ENCODE measurements at places on chromosomes 3 and 15.

GRCh38 chr15:91833056-91833455 is 20.5 kb upstream of the SLCO3A1 start:
- DNase-seq = no peak

DNA sequence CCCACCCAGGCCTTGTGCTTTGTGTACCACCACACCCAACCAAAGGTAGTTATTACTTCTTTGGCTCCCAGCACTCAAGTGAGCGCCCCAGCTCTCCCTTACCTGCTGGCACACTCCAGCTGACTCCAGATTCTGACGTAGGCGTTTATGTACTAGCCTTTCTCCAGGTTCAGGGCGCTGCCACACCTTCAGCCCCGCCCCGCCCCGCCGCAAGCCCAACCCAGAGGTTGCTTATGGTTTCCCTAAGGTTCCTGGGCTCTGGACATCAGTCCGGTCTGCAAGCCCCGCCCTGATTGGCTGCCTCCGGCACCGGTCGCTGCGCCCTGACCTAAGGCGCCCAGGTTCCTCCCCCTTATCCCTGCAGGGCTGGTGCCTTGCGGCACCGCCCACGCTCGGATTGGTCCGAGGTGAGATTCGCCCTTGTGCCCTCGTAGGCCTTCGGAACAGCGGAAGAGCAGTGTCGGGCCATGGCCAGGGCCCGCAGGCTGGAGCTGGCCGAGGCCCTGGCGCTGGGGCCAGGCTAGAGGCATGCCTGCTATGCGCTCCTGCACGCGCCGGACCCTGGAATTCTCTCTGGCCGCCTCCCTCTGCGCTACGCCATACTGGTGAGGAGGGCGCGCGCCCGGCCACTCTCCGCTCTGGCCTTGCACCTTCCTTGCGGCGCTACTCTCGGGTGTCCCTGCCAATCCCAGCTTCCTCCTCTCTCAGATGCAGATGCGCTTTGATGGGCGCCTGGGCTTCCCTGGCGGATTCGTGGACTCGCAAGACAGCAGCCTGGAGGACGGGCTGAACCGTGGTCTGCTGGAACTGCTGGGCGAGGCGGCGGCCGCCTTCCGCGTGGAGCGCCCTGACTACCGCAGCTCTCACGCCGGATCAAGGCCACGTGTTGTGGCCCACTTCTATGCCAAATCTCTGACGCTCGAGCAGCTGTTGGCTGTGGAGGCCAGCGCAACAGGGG is 19.8 kb upstream of the NUDT16 start:
- no peak for DNase-seq

GRCh38 chr3:59978979-59979378 is 929.2 kb upstream of the CFAP20DC start:
- no peak for DNase-seq

DNA sequence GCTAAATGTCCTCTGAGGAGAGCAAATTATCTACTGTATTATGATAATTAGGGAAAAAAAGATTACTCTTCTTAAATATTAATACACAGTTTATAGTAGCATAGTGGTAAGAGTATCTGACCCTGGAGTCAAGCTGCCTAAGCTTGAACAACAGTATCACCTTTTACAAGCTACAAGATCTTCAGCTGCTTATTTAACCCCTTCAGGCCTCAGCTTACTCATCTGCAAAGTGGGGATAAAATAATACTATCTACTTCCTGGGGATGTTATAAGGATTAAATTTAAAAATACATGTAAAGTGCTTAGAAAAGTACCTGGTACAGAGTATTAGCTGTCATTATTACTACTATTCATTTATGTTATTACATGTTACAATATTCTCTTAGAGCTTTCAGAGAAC is 42.0 kb downstream of the SUMF1 start:
- DNase-seq = no peak

DNA sequence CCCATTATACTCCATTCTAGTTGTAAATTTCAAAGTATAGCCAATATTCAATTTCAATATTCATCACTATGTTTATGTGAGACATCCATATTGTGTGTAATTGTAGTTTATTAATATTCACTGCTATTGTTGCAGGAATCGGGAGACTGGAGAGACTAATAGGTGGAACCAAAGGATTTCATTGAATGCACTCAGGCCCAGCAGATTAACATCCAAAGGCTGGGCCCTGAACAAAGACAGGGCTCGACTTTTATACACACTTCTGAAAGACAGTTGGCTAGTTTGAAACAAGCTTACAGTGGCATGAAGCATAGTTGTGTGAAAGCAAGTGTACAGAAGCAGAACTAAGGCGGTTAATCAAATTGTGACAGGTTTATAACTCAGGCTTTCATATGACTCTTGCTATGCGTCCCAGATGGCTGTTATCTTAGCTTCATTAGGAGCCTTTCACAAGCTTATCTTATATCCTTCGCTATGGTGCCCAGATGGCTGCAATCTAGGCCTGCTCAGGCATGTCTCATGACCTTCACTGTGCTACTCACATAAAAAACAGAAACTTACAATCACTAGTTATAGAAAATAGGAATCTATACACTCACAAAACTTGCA is 1038.8 kb upstream of the EPHA6 start:
- no peak for DNase-seq

GRCh38 chr15:71151081-71151480 is 35.8 kb downstream of the THSD4 start:
- DNase-seq = no peak

- DNase-seq = no peak
Measured at GRCh38 chr15:31403606-31404005, 77.0 kb downstream of the KLF13 start.

DNA sequence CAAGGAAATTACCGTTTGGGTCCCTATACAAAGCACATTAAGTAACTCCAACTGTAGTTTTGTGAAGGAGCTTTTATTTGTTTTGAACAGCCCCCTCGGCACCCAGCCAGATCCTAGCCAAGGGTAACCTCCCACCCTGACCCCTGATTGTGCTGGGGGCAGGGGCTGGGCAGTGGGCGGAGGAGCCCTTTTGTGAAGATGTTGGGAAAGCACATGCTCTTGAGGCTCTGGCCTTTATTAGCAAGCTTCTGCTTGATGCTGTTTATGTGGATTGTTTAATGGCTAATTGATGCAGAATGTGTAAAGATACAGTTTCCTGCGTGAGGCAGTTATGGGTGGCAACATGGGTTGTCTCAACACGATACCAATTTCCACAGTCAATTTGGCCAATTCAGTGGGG is 136.5 kb downstream of the MAP2K5 start:
- no peak for DNase-seq

GRCh38 chr3:5092018-5092417 is 30.1 kb upstream of the ARL8B start:
- no peak for DNase-seq

DNA sequence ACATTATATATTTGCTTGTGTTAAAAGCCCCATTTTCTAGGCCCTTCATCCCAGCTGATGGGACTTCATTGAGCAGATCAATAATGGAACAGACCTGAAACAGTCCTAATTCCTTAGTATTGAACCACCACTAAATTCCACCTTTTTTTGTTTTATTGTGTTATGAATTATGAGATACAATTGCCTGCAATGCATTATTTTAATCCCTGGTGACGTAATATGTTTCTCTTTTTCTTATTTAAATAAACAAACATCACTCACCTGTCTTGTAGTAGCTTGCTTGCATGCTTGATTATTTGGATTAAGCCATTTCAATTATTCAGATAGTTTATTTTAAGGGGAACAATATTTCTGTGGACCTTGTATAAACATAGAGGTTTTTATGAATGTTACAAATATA is 40.7 kb upstream of the GMNC start:
- no peak for DNase-seq

DNA sequence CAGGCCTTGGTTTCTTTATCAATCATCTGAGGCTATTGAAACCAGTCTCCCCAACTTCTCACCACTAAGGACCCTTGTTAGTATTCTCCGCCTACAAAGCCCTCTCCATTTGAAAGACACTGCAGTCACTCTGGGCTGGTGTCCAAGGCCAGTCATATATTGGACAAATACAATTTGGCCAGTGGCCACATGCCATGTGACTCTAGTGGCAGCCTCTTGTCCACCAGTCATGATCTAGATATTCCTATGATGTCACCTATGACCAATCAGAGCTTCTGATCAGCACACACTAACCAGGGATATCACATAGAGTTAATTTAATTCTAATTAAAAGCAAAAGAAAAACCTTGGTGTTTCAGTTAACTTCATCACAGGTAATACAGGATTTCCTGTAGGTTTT is 68.2 kb downstream of the RAB11A start:
- DNase-seq = peak; percentile 40

DNA sequence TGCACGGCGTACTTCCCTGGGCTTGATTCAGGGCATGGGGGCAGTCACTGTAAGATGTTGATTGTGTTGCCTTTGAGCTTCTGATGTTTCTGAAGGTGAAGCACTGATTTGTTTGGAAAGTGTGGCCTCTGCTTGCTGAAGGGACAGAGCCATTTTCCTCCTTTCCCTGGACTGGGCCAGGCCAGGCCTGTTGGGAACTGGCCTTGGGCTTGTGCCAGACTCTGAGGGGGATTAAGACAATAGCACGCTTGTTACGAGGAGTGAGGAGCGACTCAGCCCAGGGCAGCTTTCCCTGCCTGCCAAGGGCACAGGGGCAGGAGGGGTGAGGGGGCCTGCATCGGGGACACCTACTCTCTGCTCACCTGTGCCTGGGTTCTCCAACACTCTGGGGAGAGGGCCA is 42.9 kb downstream of the LINGO1 start:
- DNase-seq = peak; percentile 93

GRCh38 chr3:73479325-73479724 is 145.4 kb downstream of the PDZRN3 start:
- DNase-seq = no peak

GRCh38 chr3:160400030-160400701 is 716 bp downstream of the SMC4 start:
- no peak for DNase-seq

GRCh38 chr15:69751147-69751546 is 298.5 kb downstream of the RPLP1 start:
- no peak for DNase-seq

DNA sequence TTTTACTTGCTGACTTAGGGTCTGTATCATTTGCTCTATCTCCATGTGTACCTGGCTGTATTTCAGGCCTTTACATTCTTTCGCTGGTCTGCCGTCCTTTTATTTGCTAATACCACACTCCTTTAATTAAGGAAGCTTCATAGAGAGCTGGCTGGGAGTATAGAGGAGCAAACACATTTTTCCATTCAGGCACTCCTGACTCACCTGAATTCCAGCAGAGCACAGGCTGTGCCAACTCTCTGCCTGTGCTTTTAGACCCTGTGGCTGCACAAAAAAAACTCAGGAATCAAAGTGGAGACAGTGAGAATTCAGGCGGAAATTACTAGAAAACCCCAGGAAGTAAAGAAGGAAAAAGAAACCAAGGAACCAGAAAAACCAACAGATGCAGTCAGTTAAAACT is 29.0 kb upstream of the ATP10A start:
- no peak for DNase-seq

DNA sequence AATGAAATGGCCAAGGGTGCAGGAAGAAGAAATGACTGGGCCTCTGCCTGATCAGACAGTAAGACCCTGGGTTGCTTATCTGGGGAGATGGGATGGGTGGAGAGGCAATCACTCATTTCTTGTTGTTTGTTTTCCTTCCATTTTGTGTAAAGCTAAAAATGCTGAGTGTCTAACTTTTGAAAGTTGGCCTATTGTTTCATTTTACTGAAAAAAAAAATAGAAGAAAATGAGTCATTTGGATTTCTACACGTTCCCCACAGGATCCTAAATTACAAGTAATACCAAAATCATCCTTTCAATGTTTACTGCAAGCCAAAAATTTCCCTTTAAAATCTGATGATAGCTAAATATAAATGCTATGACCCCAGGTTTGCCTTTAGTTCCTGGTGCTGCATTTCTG is 30.6 kb downstream of the PTX3 start:
- DNase-seq = no peak

DNA sequence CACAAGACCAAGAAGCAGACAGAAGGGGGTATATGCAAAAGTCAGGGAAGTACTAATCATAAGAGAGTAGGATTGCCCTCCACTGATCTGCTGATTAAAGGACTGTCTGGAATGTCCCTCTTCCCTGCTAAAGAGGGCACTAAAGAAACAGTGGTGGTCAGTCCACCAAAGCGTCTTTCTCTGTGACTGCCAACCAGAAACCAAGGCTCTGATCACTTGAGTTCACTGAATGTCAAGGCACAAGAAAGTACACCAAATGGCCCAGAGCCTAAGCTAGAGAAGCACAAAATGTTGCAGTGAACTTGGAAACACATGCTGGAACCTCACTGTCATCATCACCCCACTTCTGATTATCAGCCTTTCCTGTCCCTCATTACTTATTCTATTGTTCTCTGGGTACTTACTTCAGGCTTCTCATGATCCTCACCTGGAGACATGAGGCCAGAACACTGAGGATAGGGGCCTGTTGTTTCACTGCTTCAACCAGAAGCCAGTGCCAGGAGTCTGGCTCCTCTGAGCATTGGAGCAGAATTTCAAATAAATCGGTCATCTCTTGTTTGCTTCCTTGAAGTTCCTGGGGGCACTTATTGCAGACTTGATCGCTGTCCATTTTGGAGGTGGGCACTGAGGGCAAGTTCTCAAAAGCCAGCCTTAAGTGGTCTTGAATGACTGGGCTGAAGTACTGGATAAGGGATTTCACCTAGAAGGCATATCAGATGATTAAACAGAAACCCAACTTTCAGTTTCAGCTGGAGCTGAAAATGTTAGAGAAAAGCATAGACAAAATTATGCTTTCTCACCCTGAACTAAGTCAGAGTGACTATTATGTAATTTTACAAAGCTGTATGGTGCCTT is 58.9 kb downstream of the EIF3J start:
- peak; percentile 9 for DNase-seq

DNA sequence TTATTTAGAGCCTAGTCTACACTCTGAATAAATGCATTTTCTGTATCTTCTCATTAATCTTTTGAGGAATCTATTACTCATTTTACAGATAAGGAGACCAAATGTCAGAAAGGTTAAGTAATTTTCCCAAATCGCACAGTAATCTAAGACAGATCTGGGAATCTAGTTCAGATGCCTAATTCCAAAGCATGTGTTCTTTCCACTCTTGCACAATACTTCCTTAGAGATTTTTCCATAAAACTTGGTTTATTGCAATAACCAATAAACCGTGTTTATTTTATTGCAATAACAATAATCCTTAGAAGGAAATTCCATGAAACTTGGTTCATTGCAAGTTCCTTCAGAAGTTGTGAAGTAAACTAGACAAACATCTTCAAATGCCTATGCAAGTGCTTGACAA is 17.4 kb upstream of the COL8A1 start:
- no peak for DNase-seq
